ENCODE measurements at places on chromosomes 12 and 14.

DNA sequence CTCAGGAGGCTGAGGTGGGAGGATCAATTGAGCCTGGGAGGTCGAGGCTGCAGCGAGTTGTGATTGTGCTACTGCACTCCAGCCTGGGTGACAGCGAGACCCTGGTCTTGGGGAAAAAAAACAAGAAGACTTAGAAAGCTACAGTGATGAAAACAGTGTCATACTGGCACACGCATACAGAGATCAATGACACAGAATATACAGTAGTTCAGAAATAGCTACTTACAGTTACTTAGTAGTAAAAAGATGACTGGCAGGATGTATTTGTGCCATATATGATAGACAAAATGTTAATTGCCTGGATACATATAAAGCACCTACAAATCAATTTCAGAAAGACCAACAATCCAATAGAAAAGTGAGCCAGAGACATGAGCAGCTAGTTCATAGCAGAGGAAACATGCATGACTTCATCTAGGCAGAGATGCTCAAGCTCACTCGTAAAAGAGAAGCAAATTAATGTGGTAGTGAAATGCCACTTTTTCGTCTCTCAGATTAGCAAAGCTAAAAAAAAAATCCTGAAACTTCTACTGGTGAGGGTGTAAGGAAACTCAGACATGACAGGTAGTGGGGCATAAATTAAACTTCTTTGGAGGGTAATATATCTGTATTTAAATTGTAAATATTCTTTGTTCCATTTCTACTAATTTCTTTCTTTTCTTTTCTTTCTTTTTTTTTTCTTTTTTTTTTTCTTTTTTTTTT lies 2.5 kb upstream of the ALDH2 start:
- DNase-seq, result no peak

DNA sequence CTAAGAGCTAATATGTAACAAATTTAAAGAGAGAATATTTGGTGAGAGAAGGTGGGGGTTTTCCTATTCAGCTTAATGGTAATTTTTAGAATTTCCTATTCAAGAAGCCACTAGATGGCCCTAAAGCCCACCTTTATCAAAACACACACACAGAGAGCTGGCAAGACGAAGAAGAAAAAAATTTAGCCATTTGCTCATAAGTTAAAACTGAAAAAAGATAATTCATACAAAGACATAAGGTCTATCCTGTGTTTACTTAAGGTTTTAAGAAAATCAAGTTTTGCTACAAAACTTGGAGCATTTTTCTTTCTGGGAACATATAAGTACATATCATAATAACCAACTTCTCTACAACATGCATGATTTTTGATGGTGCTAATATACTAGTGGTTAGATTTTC lies 46.8 kb upstream of the PCED1B start:
- no peak for DNase-seq

DNA sequence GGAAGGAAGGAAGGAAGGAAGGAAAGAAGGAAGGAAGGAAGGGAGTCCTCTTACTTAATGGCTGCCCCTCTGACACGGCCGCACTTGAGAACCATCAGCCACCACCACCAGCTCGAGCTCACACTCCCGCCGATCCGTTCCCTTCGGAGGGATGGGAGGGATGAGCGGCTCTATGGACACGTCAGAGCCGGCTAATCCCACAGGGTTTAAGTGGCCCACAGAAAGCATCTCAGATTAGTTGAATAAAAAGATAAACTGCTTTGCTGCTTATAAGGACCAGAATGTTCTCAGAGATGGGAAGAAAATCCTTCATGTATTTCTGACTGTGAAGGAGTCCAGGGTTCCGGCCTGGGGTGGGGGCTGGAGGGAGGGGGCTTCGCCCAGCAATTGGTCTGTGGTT lies 31.1 kb downstream of the PRIMA1 start:
- no peak for DNase-seq

DNA sequence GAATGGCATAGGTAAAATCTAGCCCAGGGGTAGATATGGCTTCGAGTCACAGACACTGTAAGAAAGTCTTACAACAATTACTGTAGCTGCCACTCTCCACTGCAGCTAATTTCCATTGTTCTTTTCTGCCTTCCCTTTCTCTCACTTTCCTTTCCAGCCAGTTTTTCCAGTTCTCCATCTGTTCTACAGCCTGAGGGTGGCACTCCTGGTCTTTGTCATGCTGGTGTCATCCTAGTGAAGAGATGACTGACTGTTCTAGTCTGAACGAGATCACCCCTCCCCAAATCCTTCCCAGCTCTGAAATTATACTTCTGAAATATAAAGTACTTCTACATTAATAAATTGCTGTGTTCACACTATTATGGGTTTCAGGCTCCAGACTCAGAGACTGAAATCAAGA lies 74.2 kb upstream of the CSRP2 start:
- no peak for DNase-seq

DNA sequence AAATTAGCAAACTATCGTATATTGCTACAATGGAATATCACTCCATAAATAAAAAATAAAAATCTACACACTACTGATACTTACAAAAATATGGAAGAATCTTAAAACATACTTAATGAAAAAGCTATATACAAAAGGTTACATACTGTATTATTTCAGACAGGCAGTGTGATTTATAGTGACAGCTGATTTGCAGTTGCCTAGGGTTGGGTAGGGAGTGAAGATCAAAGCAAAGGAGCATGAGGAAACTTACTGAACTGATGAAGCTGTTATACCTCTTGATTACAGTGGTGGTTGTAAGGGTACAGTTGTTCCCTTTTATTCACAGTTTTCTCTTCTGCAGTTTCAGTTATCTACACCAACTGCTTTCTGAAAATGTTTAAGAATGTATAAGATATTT lies 62.6 kb downstream of the FSCB start:
- DNase-seq, result no peak

DNA sequence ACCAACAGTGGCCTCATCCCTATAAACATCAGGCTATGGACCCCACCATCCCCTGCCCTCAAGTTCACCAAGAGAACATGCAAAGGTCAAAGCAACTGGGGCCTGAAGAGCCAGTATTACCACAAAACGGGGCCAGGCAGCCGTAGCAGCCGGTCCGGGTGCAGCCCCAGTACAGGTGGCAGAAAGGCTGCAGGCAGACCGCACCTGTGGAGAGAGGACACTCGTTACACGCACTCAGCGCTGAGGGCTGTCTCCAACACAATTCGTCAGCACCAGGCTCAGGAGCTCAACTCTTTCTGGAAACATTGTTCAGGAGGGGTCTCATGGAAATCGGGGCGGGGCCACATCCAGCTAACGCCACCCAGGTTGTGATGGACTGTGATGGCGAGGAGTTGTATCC lies 19.9 kb upstream of the GOLGA3 start:
- DNase-seq, result no peak

DNA sequence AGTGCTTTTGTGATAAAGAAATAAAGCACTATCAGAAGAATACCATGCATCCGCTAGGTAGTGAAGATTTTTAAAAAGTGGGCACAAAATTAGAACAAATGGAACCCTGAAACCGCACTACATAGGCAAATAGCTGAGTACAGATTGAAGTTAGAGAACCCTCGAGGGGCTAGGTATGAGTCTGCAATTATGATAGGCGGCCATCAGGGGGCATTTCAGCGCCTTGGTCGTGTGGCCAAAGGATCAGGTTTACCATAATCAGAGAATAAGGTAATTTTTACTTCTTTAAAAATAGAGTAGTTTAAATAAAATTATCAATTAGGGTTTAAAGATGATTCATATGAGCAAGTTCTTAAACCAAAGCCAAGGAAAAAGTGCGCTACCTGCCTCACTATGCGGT lies 129.8 kb downstream of the TMX1 start:
- no peak for DNase-seq

- no peak for DNase-seq
Observed at GRCh38 chr14:34021096-34021495, 70.2 kb upstream of the EGLN3 start.

GRCh38 chr12:124147575-124147974 lies 147.3 kb upstream of the RFLNA start:
- DNase-seq, result no peak

DNA sequence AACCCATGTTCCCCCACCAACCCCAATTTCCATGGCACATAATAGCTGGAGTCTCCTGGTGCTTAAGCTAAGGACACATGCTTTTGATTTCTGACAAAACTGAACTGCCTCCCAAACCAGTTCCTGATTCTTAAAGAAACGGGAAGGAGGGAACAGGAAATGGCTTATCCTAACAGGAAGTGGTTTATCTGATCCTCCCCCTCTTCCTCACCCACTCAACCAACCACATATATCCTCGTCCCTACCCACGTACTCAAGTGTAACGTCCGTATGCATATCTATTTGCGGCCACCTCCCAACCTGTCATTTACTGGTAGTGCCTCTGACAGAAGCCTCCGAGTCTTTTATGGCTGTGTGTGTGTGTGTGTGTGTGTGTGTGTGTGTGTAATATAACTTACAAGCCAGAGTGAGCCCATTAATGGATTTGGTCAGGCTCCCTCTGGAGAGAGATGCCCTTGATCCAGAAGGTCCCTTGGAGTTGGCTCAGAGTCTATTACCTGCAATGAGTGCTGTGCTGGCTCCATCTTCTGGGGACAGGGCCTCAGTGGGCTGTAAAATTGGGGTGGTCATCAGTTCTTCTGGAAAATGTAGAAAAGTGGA lies 7.7 kb downstream of the DAZAP2 start:
- DNase-seq, result no peak

DNA sequence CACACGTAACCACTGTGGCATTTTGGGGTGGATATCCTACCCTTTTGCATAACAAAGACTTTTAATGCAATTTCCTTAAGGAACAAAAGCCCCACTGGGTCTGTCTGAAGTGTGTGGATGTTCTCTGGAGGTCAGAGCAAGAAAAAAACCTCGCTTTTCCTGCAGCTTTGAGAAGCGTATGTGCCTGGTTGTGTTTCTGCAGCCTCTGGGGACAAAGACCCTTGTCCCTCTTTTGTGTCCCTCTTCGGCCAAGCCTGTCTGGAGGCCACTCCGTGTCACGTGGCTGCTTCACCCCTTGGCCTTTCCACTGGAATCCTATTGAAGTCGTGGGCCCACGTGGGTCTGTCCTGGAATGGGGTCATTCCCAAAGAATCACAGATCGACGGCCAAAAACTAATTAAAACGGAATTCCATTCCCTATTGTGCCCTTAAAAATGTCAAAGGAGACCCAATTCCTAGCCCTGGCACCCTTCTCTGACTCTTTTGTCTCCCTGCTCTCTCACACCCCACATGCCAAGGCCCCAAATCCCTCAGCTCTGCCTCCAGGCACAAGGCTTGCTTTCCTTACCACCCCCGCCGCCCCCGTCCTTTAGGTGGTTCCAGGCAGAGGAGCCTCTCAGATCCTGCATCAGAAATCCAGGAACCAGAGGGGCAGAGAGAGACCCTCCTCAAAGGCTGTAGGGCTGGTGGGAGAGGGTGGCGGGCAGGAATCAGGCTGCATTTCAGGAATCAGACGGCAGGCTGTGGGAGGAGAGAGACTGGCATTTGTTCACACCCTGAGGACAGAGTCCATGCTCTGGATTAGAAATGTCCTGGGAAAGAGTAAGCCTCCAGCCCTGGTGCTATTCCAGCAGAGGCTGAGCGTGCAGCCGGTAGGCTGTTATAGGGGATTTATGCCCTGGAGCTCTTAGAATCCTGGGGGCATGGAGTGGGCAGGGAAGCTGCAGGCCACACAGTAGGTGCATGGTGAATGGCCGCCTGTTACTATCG lies 12.6 kb upstream of the CYP46A1 start:
- no peak for DNase-seq
